ENCODE measurements at places on chromosomes 1 and 21.

- peak; percentile 16 for DNase-seq
These were observed 90.8 kb downstream of the VAV3 start for GRCh38 chr1:107874221-107874620.

- peak; percentile 30 for DNase-seq
These were observed 511 bp upstream of the SNX27 start for GRCh38 chr1:151611288-151611790.

GRCh38 chr21:37006486-37007291, at the start of gene RIPPLY3:
RIPPLY3 (plus strand) TSS chr21:37006702; CDS start chr21:37006773, 71 bp downstream.
- DNase-seq, result peak; percentile 35

DNA sequence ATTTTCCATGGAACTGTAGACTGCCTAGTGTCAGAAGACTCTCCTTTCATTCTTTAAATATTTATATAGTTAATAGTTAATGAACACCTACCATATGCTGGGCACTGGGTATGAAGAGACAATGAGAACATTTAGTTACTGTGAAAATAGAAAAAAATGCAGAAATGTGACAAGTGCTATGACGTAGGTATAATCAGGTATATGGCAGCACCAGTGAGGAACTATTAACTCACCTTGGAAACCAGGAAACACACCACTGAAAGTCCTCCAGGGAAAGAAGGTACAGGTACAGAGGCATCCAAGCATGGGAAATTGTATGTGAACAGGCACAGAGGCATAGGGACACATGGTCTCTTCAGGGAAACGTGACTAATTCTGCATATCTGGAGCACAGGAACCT, 42.3 kb downstream of the DPT start:
- no peak for DNase-seq

DNA sequence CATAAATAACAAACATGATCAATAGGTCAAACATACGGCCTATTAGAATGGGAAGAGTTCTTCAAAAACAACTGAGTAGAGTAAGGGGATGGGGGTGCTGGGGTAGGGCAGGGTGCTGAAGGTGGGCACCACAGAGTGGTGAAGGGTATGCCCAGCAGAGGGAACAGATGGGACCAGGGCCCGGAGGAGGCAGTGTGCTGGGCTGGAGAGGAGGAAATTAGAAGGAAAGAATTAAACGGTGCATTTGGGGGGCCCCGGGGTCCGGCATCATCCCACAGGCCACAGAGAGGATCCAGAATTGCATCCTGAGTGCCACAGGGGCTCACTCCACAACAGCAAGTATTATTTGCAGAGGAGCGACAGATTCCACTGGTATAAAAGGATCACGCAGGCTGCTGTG, 94.5 kb downstream of the GLIS1 start:
- DNase-seq, result no peak

GRCh38 chr1:181508486-181509165, 25.3 kb downstream of the CACNA1E start:
- peak; percentile 67 for DNase-seq

GRCh38 chr21:31866077-31866511, 6.7 kb upstream of the HUNK start:
- DNase-seq, result peak; percentile 86

GRCh38 chr1:51088474-51088873, 13.6 kb upstream of the C1orf185 start:
- no peak for DNase-seq

GRCh38 chr1:61490924-61491323, 234.0 kb downstream of the TM2D1 start:
- DNase-seq, result no peak

DNA sequence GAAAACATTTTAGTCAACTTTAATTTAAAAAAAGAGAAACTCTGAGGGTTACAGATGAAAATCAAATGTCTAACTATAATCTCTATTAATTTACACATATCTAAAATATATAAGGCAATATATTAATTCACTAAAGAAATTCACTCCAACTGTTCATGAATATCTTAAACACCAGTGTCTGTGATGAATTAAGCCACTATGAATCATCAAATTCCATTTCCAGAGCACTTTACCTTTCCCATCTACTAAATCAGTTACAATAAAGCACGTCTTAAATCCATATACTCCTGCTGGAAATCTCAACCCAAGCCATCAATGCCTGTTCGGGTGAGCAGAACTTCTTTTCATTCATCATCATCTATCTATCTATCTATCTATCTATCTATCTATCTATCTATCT, 4.3 kb downstream of the TAF5L start:
- no peak for DNase-seq

DNA sequence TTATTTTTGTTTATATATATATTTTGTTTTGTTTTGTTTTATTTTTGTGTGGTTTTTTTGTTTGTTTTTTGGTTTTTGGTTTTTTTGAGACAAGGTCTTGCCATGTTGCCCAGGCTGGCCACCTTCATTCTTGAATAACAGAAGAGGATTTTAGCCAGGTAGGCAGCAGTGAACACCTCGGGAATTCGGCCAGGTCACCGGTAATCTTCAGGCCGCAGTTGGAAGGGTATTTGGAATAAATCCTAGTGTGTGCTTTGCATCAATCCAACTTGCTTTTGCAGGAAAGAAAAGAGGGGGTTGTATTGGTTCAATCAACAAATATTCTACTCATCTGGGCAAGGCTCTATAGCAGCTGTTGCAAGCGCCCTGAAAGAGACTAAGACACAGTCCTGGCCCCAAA, 53.9 kb downstream of the MT1HL1 start:
- no peak for DNase-seq
